ENCODE measurements at places on chromosomes 13 and 19.

DNA sequence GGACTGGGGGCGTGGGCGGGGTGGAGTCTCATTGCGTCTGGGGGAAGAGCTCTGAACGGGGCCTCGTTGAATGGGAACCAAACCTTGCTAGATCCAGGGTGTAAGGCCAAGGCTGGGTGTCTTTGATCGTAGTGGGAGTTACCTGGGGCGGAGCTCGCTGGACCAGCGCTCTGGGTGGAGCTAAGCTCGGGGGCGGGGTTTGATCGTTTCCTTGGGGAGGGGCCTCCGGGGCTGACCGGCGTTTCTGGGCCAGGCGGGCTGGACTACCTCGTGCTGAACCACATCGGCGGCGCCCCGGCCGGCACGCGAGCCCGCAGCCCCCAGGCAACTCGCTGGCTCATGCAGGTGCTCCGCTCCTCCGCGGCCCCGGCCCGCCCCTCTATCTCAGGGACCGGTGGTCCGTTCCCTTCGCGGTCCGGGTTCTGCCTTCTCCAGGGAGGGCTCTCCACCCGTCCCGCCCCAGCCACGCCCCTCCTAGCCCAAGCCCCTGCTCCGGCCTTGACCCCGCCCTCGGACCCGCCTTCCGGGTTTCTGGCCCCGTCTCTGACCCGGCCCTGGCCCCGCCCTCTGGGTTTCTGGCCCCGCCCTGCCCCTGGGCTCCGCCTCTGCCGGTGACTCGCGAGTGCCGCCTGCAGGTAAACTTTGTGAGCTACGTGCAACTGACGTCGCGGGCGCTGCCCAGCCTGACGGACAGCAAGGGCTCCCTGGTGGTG lies 3.3 kb upstream of the RPL36 start:
- peak; percentile 100 for DNase-seq

- DNase-seq: no peak
These were observed 14.6 kb downstream of the SIGLEC7 start for GRCh38 chr19:51156710-51157109.

GRCh38 chr19:16542910-16543472 lies 754 bp upstream of the CHERP start:
- no peak for DNase-seq

- no peak for DNase-seq
These were observed 4.8 kb downstream of the KCNC3 start for GRCh38 chr19:50324331-50324730.

DNA sequence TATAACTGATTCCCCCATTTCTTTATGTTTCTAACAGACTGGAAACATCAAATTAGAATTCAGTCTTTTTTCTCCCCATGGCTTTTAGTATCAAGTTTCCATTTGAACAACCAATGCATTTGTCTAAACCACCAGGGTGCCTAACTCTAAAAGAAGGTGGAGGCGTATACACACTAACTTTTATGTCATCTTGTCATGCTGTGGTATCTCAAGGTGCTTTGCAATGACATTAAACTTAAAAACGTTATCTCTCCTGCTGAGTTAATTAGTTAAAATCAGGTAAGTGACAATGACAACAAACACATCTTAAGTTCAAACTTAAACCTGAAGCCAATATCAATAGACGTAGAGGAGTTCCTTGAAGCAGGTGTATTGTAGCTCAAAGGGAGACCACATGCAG lies 1001.7 kb downstream of the PCDH17 start:
- DNase-seq: no peak

GRCh38 chr13:30739761-30740642 lies 4.7 kb downstream of the ALOX5AP start:
- no peak for DNase-seq

DNA sequence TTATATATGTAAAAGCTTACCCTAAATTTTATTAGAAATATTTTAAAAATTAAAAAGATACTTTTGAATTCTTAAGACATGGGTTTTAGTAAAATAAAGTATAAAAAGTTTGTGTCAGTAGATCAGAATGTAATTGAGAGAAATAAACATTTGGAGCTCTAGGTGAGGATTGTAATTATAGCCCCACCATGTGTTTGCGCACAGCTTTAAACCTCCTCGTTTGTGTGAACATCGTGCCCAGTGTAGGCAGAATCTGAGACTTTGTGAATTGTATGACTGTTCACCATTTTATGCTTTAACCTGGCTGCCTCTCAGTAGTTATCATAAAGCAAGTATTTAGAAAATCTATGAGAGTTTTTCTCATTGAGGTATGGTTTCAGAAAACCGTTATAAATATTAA lies 29.1 kb downstream of the CUL4A start:
- no peak for DNase-seq

DNA sequence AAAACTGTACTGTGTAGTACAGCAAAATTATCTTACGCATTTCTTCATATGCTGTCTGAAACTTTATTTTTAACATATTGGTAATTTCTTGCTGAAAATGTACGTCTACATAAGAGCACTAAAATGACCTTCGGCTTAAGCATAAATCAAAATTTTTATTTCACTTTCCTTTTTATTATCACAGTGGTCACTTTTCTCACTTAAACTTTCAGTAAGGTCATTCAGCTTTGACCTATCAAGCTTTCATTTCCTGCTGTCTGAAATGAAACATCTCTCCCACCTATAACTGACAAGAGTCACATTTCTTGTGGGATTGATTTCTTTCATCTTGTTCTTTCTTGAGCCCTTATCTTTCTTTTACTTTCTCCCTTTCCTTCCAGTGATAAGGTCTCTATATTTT lies 2212.7 kb upstream of the PCDH20 start:
- DNase-seq: no peak

- DNase-seq: no peak
These were observed 337.8 kb downstream of the IRS2 start for GRCh38 chr13:109448629-109449028.

GRCh38 chr13:38943231-38943630 lies 47.4 kb downstream of the STOML3 start:
- no peak for DNase-seq

- DNase-seq: no peak
These were observed 317.3 kb upstream of the MAB21L1 start for GRCh38 chr13:35793823-35794222.

DNA sequence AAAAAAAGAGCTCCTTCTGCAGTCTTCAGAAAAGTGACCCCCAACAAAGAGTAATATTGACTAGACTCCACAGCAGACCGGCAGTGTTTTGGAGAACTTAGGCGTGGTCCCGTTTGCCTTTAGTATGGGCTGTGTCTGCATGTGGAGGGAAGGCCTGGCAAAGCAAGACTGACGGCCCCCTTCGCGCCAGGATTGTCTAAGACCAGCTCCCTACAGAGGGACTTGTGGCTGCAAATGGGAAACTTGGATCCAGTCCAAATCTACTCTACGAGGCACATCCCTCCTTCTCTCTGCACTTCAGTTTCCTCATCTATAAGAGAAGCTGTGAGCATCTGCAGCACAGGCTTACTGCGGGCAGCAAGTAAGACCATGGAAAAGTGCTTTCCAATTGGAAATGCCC lies 350.0 kb downstream of the ZNF536 start:
- DNase-seq: no peak

DNA sequence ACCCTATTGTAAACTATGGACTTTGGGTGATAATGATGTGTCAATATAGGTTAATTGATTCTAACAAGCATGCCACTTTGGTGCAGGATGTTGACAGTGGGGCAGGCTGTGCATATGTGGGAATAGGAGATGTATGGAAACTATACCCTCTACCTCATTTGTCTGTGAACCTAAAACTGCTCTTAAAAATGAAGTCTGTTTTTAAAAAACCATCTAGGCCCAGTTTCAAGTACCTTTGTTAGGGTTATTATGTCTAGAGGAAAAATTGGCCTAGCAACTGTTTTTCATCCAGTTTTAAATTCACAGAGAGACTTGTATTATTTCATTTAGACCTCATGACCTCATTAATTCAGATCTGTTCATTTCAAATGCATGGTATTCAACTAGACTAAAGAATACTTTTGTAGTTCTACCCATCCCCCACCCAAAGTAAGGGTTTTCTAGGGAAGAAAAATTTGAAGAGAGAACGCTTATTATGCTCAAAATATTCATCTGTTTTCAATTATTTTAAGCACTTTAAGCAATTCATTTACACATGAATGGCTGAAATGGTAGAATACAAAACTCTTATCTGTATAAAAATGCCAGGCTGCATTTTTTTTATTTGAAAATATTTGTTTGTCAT lies 1781.9 kb upstream of the MIR17HG start:
- DNase-seq: no peak

DNA sequence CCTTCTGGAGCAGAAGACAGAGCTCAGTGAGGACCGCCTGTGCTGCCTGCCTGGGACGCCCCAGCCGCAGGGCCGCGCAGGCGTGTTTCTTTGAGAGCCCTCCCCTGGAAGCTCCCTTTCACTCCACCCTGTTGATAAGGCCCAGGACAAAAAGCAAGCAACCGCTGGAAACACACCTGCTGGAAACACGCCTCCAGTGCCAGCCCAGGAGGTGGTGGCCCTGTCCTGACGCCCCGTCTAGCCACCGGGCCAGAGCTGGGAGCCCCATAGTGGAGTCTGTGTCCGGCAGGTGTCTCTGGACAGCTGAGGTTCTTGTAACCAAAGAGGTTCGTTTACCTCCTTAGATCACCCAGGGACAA lies 173.8 kb downstream of the KATNAL1 start:
- no peak for DNase-seq

DNA sequence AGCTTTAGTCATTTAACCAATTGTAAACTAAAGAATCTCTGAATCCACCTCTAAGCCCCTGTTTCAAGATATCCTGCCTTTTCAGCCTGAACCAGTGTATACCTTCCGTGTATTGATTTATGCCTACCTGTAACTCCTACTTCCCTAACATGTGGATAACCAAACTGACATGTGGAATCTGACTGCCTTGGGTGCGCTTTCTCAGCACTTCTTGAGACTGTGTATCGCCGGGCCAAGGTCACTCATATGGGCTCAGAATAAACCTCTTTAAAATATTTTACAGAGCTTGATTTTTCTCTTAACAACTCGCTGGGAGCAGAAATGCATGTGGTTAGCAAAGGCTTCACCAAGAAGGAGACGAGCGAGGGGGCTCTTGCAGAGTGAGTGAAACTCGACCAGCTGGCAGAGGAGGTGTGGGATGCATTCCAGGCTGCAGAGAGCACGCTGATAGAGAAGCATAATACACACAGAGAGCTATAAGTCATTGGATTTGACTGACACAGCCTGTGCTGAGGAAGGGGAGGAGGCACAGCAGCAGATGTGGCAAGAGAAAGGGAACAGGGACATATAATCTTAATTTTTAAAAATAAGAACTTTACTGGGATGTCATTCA lies 268.2 kb upstream of the MAB21L1 start:
- DNase-seq: no peak

DNA sequence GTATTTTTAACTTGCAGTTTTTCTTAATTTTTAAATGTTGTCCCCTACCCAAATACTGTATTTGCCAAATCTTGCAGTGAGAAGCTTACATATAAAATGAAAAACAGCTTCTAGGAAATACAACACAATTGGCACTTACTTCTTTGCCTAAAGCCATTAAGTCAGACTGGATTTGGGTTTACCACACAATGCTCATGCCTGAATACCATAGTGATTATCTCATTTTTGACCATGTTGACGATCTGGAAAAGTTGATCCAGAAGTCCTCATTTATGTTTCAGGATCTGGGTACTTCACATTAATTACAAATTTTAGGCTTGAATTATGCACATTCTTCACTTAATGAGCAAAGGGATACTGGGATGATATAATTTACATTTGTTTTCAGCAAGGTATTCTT lies 2.4 kb downstream of the RNF6 start:
- DNase-seq: no peak

GRCh38 chr13:82358284-82358683 lies 1524.0 kb downstream of the SLITRK1 start:
- no peak for DNase-seq

- no peak for DNase-seq
These were observed 206.1 kb downstream of the DNAJC15 start for GRCh38 chr13:43229506-43229905.

GRCh38 chr19:58397533-58398037 lies 2.1 kb downstream of the RNF225 start:
- no peak for DNase-seq

DNA sequence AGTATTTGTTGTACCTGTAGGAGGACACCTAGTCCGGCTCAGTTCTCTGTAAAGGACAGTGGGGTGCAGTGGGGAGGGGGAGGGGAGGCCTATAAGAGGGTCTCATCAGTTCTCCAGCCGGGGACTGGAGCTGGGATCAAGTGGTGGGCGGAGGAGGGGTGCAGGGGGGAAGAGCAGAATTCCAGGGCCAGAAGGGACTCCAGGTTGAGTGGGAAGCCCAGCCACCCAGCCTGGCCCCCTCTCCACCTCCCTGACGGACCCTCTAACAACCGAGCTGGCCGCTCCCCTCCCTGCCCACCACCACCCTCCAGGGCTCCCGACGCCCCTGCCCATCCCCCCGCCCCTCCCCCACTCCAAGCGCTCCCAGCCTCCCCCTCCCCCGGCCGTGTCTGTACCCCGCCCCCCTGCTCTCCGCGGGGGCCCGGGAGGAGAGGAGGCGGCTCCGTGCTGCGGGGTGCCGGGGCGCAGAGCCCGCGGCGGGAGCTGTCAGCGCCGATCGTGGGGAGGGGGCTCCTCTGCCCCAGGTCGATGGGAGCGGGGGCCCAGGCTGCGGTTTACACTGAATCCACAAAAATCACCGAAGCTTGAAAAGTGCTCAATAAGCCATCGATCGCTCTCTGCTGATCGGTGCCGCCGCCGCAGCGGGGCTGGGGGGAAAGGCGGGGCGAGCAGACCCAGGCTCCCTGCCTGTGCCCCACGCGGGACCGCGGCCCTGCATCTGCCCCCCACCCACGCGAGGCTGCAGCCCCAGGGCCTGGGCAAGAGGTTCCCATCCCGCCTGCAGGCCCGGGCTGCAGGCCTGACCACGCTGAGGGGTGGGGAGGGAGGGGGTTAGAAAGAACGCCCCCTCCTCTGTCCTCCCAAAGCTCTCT lies 34.6 kb upstream of the ONECUT3 start:
- no peak for DNase-seq

DNA sequence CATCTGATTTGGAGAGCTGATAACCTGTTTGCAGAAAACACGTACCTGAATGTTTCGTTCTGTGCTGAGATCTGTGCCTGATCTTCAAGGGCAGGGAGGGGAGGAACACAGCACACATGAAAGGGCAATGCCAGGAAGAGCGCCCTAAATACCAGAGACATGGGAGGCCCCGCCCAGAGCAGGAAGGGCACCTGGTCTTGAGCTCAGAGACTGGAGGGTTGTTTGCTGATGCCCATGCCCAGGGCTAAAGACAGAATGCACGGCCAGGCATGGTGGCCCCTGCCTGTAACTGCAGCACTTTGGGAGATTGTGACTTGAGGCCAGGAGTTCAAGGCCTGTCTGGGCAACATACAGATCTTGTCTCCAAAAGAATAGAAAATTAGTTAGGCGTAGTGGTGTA lies 183.2 kb downstream of the TUBA3C start:
- DNase-seq: no peak

- DNase-seq: no peak
These were observed 7.1 kb downstream of the GPR108 start for GRCh38 chr19:6730153-6730804.
